ENCODE measurements at places on chromosomes 13 and 19.

DNA sequence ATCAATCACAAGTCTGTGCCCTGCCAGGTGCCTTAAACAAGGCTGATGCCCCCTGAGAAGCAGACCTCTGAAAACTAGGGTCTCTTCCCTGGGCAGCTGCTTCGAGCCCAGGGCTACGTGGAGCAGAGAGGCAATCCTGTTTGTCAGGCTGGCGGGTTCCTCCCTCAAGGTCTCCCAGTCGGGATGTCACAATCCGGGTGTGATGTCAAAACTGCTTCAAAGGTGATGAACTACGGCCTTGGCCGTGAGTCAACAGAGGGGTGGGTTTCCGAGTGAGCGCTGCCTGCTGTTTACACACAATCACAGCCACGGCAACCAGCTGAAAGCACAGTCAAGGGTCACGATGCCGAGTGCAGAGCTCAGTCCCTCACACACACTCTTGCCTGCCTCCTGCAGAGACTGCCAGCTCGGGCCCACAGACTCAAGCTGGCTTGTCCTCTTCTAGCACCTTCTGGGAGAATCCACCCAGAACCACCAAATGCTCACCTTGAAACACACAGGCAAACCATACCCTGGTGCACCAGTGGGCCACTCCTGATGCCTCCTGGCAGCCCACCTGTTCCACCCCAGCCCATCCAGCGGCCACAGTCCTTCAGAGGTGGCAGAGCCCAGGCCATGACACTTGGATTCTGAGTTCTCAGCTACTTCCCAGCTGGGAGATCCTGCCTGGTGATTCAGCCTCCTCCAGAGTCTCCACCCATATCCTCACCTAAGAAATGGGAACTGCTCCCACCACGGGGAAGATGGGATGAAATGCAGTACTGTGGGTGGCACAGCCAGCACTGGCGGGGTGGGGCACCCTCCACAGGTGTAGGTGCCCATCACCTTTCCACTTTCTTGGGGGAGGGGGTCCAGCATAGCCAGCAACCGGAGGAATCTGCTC lies 6.8 kb downstream of the ELL start:
- no peak for DNase-seq
- peak overlapping the region; percentile 39 for H3K27ac ChIP-seq
- no peak overlapping the region for H3K4me3 ChIP-seq
- H3K27me3 ChIP-seq: no peaks in the 10 kb centered on the region
- H3K36me3 ChIP-seq: no peaks in the 10 kb centered on the region
- H3K4me1 ChIP-seq: peaks cover 33% of the 10 kb centered on the region

- peaks cover 41% of the 10 kb centered on the region for H3K4me1 ChIP-seq
- H3K27ac ChIP-seq: no peak overlapping the region
- H3K27me3 ChIP-seq: peaks cover 22% of the 10 kb centered on the region
- H3K4me3 ChIP-seq: no peak overlapping the region
These were observed 14.9 kb downstream of the LAIR2 start for GRCh38 chr19:54517483-54517882.

- peak; percentile 67 for DNase-seq
- peaks cover 13% of the 10 kb centered on the region for H3K27me3 ChIP-seq
- no peaks in the 10 kb centered on the region for H3K36me3 ChIP-seq
- H3K27ac ChIP-seq: no peak overlapping the region
- H3K4me3 ChIP-seq: no peak overlapping the region
- H3K4me1 ChIP-seq: peaks cover 2% of the 10 kb centered on the region
These were observed 123.0 kb downstream of the SLC7A1 start for GRCh38 chr13:29472332-29472961.

- H3K4me3 ChIP-seq: no peak overlapping the region
- H3K27ac ChIP-seq: no peak overlapping the region
- no peaks in the 10 kb centered on the region for H3K4me1 ChIP-seq
- no peaks in the 10 kb centered on the region for H3K36me3 ChIP-seq
These were observed 137.3 kb downstream of the KDM4B start for GRCh38 chr19:5106191-5106726.

GRCh38 chr13:113874579-113875428 lies 10.9 kb upstream of the GAS6 start:
- no peak overlapping the region for H3K27ac ChIP-seq
- no peaks in the 10 kb centered on the region for H3K4me1 ChIP-seq
- peaks cover 33% of the 10 kb centered on the region for H3K27me3 ChIP-seq
- peaks cover 1% of the 10 kb centered on the region for H3K36me3 ChIP-seq

DNA sequence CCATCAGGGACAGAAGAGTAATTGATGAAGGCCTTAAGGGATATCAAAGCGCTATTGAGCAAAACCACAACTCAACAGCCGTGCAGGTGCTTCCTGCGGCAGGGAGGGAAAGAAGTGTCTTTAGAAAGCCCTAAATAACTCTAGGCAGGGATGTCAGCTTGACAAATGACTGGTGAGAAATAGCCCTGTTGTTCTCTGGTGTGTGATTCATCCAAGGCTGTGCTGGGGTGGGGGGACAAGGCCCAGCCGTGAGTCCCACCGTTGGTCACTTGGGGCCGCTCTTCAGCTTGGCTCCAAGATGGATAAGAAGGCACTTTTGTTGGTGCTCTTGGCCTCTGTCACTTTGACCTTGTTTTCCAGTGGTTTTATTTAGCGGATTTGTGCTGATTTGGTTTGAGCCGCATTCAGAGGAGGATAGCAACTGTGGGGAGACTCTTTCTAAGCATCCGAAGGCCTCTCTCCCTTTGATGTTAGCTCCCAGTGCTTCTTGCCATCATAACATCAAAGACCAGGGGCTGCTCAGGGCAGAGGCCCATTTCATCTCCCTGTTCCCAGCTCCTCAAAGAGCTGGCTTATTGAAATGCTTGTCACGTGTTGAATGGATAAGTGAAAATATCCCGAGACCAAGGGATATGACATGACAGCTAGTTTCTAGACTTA lies 130.3 kb upstream of the SERP2 start:
- no peak overlapping the region for H3K27ac ChIP-seq
- H3K4me1 ChIP-seq: peaks cover 18% of the 10 kb centered on the region
- no peaks in the 10 kb centered on the region for H3K36me3 ChIP-seq
- DNase-seq: no peak
- H3K4me3 ChIP-seq: no peak overlapping the region

Measured in activated CD8-positive, alpha-beta memory T cell treated with anti-CD3 and anti-CD28 coated beads, Interleukin-2, amount 10 ng/mL, durations not matched to agents 7 days and 5 days (primary cell).